ENCODE measurements at places on chromosomes 3 and 15. TPM values are rescaled to one million over a fixed set of nuclear protein-coding genes. Genes with fewer than 3 reads are reported as not detected.

Gene SNURF
- 0.45 TPM for total RNA-seq

Gene SLC28A1
- total RNA-seq, result not detected

Gene PPARG
- total RNA-seq, result 41.9 TPM

Gene BNC1
- 7.1 TPM for total RNA-seq

Gene HES1
- not detected for total RNA-seq

Gene CDV3
- total RNA-seq, result 121 TPM

Gene IL5RA
- not detected for total RNA-seq
